ENCODE measurements at places on chromosomes 11 and 22.

GRCh38 chr22:42375982-42376381, 56.2 kb downstream of the NFAM1 start:
- no peak for DNase-seq

DNA sequence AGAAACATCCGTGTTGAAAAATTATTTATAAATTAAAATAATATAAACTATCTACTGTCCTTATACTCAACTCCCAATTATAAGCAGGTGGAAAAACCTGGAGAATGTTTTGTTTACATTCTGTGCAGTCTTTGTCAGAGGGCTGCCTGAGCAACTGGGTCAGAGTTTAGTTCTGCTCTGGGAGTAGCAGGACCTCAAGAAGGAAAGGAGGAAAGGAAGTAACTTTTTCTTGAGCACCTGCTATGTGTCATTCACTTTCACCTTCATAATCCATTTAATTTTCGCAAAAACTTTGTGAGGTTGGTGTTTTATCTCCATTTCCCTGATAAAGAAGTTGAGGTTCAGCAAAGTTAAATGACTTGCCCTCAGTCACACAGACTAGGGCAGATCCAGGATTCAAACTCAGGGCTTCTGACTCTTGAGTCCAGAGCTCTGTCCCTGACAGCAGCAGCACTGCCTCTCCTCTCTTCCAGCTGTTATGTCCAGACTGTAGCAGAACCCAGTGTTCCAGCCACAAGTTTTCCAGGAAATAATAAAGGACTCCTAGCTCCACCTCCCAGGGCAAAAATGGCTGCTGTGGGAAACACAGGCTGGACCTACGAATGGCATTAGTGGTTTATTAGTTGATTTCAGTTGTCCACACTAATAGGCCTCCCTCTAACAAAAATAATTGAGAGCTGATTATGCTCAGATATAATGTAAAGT, 6.4 kb downstream of the CD3E start:
- DNase-seq: no peak

GRCh38 chr22:30856741-30857502, 111.7 kb downstream of the MORC2 start:
- no peak for DNase-seq

DNA sequence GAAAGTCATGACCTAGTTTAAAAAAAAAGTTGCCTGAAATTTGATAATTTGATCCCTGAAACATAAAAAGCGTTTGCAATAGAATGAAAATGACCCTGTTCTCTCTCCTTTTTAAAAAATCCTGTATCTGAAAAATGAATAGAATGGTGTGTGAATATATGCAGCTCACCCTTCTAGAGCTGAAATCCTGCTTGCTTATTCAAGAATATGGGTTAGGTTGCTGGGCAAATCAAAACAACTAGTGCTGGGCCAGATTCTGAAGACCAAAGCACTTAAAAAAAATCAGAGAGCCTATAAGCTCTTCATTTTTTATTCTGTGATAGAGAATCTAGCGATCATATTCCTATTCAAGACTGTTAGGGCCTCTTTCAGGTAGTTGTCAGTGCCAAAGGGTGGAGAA, 131.6 kb downstream of the MPPED2 start:
- DNase-seq: no peak

DNA sequence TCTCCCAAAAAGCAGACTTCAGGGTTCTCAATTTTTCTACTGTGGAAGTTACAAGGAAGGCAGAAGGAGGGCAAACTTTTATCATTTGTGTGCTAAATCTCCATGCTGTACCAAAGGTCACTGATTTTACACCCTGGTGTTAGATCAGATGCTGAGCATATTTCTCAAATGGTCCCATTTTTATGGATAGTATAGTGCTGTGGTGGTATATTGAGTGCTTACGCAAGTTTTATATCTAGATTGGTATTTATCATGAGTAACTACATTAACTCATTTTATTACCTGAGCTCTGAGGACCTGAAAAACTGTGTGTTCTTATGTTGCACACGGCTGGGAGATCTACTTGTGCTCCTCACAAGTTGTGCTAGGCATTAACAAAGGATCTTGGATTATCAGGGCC, 75.1 kb downstream of the PRR5L start:
- DNase-seq: no peak
